Stimulated activated CD8-positive, alpha-beta memory T cell treated with anti-CD3 and anti-CD28 coated beads, Interleukin-15, amount 100 ng/mL, for 1 hour (primary cell): ENCODE measurements at places on chromosomes 2 and 18.

- no peak for DNase-seq
Measured at GRCh38 chr2:38264396-38265221, 112.5 kb downstream of the ATL2 start.

DNA sequence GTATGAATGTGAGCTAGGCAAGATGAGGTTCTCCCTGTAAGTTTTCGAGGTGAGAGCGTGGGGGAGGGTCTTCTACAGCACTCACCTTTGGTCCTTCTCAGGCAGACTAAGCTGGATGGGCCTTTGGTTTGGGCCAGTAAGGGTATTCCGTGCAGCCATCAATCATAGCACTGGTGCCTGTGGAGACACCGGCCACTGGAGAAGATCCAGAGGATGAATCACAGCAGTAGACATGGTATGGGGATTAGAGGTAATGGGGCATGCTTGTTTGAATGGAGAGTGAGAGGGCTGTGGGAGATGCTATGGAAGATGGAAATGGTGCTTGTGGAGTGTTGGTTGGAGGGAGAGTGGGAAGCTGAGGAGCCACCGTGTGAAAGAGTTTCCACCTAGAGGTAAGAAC is 16.1 kb downstream of the MAPRE3 start:
- DNase-seq, result no peak

GRCh38 chr2:73177645-73178255 is 24.6 kb upstream of the NOTO start:
- DNase-seq, result no peak

DNA sequence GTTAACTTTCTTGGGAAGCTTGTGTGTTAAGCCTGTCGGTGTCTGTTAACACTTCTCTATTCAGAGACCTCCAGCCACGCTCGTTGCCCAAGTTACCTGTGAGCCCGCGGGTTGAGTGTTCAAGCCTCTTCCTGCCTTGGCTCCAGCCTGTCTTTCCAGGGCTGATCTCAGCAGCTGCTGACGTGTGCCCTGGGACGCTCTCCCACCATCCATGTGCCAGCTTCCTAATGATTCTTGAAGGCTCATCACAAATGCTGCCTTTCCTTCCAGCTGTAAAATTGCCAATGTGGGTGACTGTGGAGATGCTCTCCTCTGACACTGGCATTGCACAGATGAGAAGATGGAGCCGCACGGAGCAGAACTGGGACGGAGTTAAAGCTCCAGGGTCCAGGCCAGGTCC is 6.1 kb downstream of the RNF144A start:
- no peak for DNase-seq

DNA sequence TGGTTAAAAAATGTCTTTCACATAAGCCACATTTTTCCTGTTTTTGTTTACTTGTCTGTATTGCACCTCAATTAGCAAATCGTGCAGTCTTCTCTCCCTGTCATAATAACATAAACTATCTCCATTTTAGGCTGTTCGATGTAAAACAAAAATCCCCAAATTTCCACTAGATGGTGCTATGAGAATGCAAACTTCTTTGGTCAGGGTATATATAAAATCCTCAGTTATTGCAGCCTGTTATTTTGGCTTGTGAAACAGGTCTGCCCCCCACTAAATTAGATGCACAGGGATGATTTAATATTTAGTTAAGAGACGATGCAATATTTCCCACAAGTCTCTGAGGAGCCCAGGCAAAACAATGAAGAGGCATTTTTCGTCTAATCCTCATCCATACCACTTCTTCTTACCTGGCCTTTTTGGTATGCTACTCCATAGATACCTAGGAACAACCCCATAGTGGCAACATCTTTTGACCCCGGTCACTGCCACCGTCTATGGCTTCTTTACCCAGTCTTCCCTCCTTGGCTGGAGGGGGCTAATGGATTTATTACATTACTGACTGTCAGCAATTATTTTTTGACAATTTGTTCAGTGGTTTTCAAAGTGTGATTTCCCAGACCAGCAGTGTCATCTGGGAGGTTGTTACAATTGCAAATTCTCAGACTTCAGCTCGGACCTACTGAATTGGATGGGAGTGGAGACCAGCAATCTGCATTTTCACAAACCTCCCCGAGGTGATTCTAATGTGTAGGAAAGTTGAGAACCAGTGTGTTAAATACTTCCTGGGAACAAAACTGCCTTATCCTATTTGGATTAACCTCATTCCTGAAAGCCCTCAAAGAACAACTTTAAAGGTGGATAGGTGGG is 117.4 kb upstream of the CWC22 start:
- DNase-seq, result no peak

DNA sequence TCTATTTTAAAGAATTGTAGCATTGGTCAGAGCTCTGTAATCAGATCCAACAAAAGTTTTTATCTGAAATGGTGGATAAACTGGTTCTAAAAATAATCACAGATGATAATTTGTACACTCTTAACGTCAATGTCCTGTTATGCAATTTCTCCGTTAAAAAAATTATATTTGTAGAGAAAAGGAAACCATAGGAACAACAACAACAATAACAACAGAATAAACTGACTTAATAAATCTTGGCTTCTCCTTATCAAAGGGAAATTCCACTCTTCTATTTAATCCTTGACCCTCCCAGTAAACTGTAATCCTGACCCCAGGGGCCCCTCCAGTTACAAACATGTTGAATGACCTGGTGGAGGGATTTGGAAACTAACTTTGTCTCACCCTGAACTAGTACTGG is 78.6 kb upstream of the ZFP36L2 start:
- no peak for DNase-seq
